ENCODE measurements at places on chromosomes 16 and 17.
A peak's percentile ranks its signal among the peaks of the same experiment; 100 is the strongest.

- DNase-seq = no peak
Measured at GRCh38 chr17:74862108-74862901, 2.6 kb upstream of the GRIN2C start.

DNA sequence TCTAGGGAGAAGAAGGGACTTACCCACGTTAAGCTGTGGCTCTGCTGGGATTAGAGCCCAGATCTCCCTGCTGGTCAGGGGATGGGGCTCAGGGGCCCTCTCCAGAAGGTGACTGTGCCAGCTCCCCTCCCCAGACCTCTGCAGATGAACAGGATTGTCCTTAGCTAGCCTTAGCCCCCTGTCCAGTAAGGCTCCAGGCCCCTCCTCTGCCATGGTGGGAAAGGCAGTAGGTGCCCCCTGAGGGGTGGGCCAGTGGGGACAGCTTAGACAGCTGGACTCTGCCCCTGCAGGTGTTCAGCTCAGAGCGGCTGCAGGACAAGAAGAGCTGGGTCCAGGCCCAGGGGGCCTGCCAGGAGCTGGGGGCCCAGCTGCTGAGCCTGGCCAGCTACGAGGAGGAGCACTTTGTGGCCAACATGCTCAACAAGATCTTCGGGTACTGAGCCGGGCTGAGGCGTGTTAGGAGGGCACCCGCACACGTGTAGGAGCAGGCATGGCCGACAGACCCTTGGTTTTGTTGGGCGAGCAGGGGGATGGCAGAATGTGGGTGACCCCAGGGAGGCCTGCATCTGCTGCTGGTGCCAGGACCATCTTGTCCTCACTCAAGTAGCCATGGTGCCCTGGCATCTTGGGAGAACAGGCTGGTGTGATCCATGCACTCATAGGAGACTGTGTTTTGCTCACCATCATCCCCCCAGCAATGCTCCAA, 50.9 kb downstream of the MRC2 start:
- DNase-seq = no peak

DNA sequence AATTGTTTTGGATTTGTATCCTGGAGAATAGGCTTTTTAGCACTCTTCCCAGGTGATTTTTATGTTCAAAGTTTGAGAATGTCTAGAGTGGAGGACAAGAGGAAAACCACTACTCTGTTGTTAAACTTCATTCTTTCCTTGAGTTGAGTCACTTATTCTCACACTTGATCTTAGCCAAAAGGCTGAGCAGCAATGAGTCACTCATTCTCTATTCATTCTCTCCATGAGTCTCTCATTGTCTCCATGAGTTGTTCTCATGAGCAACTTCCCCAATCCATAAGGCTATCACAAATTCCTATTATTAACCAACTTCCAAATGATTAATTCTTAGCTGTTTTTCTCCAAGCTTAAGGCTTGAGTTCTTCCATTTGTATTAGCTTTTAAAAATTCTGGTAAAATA, 1393.3 kb downstream of the CDH8 start:
- no peak for DNase-seq

DNA sequence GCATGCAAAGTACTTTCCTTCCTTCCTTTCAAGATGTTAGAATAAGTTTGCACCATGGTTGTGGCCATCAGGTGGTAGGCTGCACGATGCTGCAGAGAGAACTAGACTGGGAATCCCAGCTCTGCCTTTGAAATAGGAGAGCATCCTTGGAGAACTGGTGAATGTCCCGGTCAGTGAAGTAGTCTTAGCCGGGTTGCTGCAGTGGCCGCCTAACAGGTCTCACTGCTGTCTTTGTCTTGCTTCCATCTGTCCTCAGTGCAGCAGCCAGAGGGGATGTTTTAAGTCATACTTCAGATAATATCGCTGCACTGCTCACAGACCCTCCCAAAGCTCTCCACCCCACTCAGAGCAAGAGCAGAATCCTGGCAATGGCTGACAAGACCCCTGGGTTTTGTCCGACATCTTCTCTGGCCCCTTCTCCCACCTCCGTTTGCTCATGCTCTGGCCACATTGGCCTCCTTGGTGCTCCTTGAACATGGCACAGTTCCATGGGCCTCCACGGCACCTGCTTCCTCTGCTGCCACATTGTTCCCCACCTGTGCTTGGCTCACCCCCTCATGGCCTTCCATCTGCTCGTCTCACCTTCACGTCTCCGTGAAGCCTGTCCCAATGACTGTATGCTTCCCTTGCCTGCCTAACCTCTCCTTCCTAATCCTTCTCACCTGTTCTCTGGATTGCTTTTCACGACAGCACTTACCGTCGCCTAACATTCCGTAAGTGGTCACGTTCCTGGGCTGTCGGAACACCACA, 439.8 kb downstream of the UTP18 start:
- DNase-seq = no peak

GRCh38 chr16:23079675-23080301, 69.5 kb downstream of the USP31 start:
- DNase-seq = no peak

GRCh38 chr17:53627511-53627910, 195.2 kb upstream of the KIF2B start:
- DNase-seq = no peak

GRCh38 chr16:60648290-60648689, 1387.9 kb downstream of the CDH8 start:
- no peak for DNase-seq

GRCh38 chr17:4590981-4591453, 6.7 kb downstream of the SMTNL2 start:
- no peak for DNase-seq

DNA sequence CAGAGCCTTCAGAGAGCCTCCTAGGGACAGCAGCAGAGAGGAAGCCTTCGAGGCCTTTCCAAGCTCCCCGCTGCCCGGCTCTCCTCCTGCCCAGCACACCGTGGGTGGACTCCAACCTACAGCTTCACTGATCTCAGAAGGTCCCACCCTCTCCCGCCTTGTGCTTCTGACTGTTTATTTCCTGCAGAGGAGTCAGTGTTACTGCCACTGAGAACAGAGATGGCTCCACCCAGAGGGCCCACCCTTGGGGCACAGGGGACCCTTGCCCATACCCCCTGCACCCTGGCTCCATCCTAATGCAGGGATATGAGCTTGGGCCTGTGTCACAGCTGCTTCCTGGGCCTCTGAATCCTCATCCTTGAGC, 52.8 kb upstream of the TOB1 start:
- DNase-seq = peak; percentile 61

GRCh38 chr16:89606006-89606405, 7.4 kb upstream of the DPEP1 start:
- no peak for DNase-seq

GRCh38 chr17:43873091-43873490, 26.1 kb downstream of the CD300LG start:
- no peak for DNase-seq

DNA sequence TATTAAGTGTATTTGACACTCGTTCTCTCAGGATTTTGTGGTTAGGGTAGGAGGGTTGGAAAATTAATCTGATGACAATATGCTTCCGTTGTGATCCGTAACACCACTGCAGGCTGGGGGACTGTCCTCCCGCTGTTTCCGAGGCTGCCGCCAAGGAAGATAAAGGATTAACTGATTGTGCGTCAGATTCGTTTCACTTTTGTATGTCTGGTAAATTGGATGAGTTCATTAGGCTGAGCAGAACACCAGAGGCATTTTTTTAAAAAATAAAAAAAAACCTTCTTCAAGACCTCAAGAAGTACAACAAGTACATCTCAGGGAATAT, 486.7 kb upstream of the SALL1 start:
- DNase-seq = no peak

- peak; percentile 92 for DNase-seq
Measured at GRCh38 chr17:64263000-64263766, at the start of gene TEX2. TSS of gene TEX2 (minus strand) at chr17:64263260. CDS start at chr17:64214217, 49,043 bp downstream.

GRCh38 chr17:72419866-72420774, 299.3 kb downstream of the SOX9 start:
- peak; percentile 17 for DNase-seq

- DNase-seq = no peak
Measured at GRCh38 chr16:685967-686366, 1.8 kb upstream of the JMJD8 start.

DNA sequence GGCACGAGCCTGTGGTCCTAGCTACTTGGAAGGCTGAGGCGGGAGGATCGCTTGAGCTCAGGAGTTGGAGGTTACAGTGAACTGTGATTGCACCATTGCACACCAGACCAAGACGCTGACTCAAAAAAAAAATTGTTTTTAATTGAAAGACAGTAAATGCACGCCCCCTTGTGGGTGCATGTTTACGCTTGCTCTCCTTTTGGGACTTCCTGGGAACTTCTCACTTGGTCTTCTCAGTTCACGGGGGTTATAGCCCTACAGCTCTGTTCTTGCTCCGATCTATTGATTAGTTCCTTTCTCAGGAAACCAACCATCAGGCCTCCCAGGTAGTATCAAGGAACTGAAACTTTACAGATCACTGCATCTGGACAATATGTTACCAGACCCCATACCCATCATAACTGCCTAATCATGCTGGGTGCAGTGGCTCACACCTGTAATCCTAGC, 14.2 kb upstream of the RIPOR1 start:
- no peak for DNase-seq

DNA sequence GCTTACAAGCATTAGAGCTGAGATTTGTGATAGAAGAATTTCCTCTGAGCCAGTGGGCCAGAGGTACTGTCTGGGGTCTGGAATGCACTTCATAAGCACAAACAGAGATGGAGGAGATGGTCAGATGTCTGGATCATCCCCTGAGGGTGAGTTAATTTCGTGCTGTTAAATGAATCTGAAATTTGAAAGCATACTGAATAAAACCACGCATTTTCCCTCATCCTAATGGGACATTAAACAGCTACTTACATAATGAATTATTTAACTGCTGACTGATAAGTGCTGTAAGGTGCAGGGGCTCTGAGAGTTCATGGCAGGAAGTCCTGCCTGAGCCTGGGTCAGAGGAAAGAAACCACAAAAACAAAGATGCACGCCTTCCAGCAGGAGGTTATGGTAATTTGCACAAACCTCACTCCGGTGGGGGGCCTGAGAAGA, 136.3 kb upstream of the XYLT1 start:
- DNase-seq = no peak

- DNase-seq = no peak
Measured at GRCh38 chr16:83803811-83804210, 4.0 kb upstream of the HSBP1 start.

- DNase-seq = no peak
Measured at GRCh38 chr17:37786481-37786880, 41.6 kb upstream of the HNF1B start.

GRCh38 chr17:56785405-56785804, 48.3 kb downstream of the C17orf67 start:
- no peak for DNase-seq

- no peak for DNase-seq
Measured at GRCh38 chr16:87535855-87536794, 43.3 kb upstream of the ZCCHC14 start.

- no peak for DNase-seq
Measured at GRCh38 chr16:69225121-69225520, 38.2 kb downstream of the SNTB2 start.

GRCh38 chr17:41678411-41678906, 10.2 kb upstream of the EIF1 start:
- DNase-seq = no peak

GRCh38 chr17:2595716-2596115, 2.3 kb downstream of the PAFAH1B1 start:
- DNase-seq = no peak

DNA sequence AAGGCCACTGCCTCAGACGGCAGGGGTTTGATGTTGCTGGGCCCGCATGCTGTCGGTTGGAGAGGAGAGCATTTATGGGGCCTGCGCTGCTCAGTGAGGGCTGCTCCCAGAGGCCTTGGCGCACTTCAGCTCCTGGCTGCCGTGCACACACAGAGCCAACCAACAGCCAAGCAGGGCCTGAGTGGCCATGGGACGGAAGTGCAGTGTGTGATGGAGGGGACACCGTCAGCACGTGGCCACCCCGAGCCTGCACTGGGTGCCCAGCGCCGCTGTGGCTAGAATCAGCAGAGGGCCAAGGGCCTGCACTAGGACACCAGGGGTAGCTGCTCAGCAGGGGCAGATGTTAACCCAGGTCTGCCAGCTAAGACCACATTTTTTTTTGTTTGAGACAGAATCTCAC, 21.8 kb downstream of the KLHL36 start:
- DNase-seq = no peak

GRCh38 chr16:74165566-74166080, 131.0 kb upstream of the PSMD7 start:
- no peak for DNase-seq

All from left hindlimb (tissue), 1 donor.